Cerebellar nuclear complex (tissue), 1 donor: ENCODE measurements at places on chromosomes 12 and 14.

GRCh38 chr12:14284184-14284722, 81.2 kb upstream of the ATF7IP start:
- DNase-seq, result no peak

GRCh38 chr12:63822352-63822751, 22.1 kb upstream of the SRGAP1 start:
- no peak for DNase-seq

DNA sequence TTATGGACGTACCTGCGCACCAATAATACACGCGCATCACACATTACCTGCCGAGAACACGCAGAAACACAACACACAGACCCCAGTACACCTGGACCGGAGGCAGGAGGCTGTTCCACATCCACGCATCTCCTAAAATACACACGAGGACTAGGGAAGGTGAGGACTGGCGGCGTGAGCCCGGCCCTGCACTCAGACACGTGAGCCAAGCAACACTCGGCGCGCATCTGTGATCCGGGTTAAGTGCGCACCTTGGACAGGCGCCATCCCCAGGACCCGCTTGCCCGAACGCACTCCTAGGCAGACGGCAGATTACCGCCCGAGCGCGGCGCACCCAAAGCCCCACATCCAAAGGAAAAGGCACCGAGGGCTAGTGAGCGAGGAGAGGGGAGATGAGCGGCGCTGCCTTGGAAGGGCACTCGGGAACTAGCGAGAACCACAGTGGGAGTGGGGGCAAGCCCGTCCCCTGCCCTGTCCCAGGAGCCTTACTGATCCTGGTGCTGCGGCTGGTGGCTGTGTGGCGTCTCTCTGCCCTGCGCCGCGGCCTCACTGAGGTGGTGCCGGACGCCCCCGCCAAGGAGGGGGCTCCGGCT, 417 bp downstream of the GLS2 start:
- no peak for DNase-seq

GRCh38 chr14:90277581-90278198, 21.3 kb downstream of the PSMC1 start:
- no peak for DNase-seq

- DNase-seq, result no peak
Observed at GRCh38 chr12:127277882-127278281, 989.1 kb upstream of the TMEM132C start.

DNA sequence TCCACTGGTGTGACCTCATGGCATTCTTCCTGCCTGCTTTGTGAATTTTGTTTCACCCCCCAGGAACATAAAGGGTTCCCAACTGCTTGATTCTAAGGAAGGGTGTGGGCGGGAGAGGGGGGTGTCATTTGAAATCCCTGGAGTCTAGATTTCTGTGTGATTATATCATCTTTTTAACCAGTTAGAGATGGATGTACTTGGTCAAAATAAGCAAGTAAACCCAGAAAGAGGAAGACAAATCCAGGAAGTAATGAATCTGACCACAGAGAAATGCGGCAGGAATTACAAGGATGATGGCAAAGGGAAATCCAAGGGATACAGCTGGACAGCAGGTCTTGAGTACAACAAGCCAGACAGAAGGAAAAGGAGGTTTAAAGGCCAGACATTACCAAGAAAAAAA, 38.9 kb downstream of the DMAC2L start:
- DNase-seq, result no peak

DNA sequence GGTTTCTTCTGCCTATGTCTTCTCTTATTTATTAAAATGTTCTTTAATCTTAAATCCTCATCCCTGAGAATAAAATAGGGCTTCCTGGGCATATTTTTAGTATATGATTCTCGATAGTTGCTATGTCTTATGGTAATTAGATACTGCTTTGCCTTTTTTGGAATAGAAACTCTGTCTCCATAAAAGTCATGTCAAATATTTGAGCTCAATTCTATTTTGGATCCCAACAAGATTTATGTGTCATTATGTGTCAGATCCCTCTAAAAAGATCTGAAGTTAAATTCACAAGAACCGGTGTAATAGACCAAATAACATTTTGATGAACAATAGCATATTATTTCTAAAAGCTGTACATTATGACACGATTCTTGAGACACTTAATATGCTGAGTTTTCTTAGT, 312.5 kb upstream of the PDE3A start:
- DNase-seq, result no peak

- no peak for DNase-seq
Observed at GRCh38 chr14:55328317-55328716, 57.1 kb downstream of the FBXO34 start.

DNA sequence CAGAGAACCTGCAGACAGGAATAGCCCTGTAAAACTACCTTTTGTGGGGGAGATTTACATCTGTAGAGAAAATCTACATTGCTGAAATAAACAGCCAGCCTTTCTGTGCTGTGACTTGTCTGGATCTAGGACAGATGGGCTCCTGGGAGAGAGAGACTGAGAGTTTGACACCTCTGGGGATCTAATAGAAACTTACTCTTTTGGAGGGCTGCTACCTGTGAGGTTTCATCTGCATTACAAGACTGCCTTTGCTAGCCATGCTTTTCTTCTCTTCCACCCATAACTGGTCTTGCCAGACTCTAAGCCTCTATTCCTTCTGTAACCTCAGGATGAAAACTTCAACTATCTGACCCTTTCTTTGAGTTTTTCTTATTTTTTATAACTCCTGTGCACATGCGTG, 452.6 kb downstream of the ZFP36L1 start:
- DNase-seq, result no peak

- no peak for DNase-seq
Observed at GRCh38 chr12:61009192-61009591, 1251.0 kb upstream of the USP15 start.

DNA sequence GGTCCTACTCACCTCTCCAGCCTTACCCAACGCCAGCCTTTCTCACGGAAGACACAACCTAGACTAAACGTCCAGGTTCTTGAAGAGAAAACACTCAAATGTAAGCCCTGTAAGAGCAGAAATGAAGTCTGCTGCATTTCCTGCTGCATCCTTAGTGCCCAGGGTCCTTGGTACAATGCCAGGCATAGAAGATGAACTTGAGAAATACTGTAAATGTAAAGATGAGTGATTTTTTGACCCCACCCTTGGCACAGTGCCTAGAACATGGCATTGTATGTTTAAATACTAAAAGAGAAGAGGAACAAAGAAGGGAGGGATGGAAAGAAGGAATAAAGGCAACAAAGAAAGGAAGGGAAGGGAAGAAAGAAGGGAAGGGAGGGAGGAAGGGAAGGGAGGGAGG, 514.6 kb downstream of the MED13L start:
- DNase-seq, result no peak

- DNase-seq, result no peak
Observed at GRCh38 chr14:105042813-105043212, 21.9 kb upstream of the CDCA4 start.

GRCh38 chr12:46659824-46660223, 166.0 kb downstream of the SLC38A4 start:
- DNase-seq, result no peak

DNA sequence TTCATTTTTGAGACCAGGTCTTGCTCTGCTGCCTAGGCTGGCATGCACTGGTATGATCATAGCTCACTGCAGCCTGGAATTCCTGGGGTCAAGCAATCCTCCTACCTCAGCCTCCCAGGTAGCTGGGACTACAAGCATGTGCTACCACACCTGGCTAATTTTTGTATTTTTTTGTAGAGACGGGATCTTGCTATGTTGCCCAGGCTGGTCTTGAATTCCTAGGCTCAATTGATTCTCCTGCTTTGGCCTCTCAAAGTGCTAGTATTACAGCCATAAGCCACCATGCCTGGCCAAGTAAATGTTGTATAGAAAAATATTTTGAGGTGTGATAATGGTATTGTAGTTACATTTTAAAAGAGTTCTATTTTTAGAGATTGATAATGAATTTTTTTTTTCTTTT, 12.6 kb downstream of the BIN2 start:
- DNase-seq, result no peak

GRCh38 chr12:48816143-48816854, 2.0 kb upstream of the CACNB3 start:
- DNase-seq, result no peak

- no peak for DNase-seq
Observed at GRCh38 chr14:67710209-67710608, 8.5 kb downstream of the RDH12 start.

- no peak for DNase-seq
Observed at GRCh38 chr12:50932787-50933280, 19.5 kb upstream of the HIGD1C start.

DNA sequence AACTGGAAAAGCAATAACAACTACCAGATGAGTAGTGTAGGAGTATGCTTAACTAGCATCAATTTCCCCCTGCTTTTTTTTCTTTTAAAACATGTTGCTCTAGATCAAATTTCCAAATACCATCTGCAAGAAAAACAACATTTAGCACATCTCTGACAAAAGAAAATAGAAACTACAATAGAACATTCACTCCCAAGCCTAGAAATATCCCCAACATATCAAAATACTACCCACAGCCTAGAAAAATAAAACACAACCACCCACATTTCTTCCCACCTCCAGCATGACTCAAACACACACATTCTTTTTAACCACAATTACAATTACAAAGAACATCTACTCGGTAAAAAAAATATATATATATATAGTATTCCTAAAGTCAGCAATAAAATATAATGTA, 120.0 kb downstream of the PPFIA2 start:
- no peak for DNase-seq

DNA sequence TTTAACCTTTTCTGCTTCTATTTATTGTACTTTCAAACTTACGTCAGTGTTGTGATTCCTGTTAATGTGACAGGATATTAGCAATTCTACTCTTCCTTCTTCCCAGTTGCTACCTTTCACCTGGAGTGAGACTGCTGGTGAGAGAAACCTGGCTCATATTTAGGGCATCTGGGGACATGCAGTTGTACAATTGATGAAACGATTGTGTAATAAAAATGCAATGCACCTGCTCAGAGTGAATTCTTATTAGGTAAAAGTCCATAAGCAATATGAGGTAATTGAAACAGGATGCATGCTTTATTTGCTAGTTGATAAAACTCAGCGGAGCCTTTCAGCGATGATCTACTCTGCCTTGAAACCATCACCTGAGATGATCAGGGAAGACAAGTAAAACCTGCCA, 116.1 kb upstream of the FBXO33 start:
- DNase-seq, result no peak
